Caki2 (cell line): ENCODE measurements at places on chromosomes 6 and 20.
A peak's percentile ranks its signal among the peaks of the same experiment; 100 is the strongest.

DNA sequence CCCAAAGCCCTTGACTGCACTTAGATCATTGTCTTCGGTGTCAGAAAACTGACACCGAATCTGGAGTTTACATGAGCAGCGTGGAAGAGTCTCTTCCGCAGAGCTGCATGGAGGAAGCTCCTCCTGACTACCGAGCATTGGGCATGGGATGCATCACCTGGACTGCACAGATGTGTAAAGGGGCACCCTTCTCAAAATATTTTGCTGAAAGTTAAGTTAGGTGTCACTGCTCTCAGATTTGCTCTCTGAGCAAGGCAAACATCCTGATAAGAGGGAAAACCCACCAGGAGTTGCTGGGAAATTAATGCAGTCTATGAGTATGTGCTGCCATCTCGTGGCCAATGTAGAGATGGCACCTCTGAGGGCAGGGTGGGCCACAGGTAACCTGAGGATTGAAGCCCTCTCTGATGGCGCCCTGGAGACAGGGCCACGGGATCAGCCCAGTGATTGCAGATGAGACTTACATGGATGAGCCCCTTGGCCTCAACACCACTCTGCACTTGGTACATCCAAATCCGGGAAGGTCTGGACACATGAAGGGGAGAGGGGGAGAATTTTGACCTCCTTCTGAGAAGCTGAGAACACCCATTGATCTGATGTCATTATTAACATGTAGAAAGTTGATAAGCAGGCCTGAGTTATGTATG, 129.9 kb downstream of the LPA start:
- peak; percentile 44 for DNase-seq

- DNase-seq: no peak
Measured at GRCh38 chr6:170162011-170162774, 128.7 kb downstream of the DLL1 start.

GRCh38 chr6:125117818-125118217, 35.8 kb upstream of the TPD52L1 start:
- peak; percentile 59 for DNase-seq

DNA sequence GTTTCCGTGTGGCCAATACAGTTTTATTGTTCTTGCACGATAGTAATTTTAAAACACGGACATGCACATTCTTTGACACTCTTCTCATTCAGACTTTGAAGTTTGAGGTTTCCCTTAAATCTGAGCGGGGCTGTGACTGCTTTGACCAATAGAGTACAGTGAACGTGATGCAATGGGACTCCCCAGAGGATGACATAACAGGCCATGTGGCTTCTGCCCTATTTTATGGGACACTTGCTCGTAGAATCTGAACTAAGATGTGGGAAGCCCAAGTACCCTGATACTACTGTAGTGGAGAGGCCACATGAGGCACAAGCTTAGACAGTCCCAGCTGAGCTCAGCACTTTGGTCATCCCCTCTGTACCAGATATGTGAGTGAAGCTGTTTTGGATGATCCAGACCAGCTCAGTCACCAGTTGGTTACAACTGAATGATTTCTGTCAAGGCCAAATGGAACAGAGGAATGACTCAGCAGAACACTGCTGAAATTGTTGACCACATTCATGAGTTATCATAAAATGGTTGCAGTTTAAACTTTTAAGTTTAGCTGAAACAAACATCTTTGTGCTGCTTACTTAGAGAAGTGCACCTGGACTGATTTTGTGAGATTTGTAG, 279.4 kb downstream of the RFPL4B start:
- DNase-seq: peak; percentile 70

- DNase-seq: no peak
Measured at GRCh38 chr20:2751347-2751877, 49.0 kb downstream of the CPXM1 start.

- no peak for DNase-seq
Measured at GRCh38 chr20:58268936-58269619, 40.4 kb upstream of the RAB22A start.

DNA sequence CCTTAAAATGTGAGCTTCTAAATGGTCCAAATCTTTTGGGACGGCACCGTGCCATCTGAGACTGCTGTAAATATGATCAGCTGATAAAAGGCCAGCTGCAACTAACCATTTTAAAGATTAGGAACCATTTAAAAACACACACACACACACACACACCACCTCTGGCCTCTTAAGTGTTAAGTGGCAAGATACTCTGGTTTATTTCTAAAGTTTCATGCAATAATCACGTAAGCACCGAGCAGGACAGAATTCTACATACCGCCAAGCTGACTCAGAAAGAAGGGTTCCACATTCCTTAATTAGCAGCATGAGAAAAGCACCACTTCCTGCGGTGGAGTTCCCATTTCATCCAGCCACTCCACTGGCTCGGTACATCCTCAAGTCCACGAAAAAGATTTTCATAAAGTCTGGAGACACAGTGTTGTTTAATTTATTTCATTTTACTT, 17.8 kb upstream of the ZNF217 start:
- peak; percentile 79 for DNase-seq

- DNase-seq: no peak
Measured at GRCh38 chr20:24066076-24066700, 77.6 kb upstream of the GGTLC1 start.

GRCh38 chr6:133964052-133964451, 11.0 kb downstream of the TBPL1 start:
- no peak for DNase-seq

DNA sequence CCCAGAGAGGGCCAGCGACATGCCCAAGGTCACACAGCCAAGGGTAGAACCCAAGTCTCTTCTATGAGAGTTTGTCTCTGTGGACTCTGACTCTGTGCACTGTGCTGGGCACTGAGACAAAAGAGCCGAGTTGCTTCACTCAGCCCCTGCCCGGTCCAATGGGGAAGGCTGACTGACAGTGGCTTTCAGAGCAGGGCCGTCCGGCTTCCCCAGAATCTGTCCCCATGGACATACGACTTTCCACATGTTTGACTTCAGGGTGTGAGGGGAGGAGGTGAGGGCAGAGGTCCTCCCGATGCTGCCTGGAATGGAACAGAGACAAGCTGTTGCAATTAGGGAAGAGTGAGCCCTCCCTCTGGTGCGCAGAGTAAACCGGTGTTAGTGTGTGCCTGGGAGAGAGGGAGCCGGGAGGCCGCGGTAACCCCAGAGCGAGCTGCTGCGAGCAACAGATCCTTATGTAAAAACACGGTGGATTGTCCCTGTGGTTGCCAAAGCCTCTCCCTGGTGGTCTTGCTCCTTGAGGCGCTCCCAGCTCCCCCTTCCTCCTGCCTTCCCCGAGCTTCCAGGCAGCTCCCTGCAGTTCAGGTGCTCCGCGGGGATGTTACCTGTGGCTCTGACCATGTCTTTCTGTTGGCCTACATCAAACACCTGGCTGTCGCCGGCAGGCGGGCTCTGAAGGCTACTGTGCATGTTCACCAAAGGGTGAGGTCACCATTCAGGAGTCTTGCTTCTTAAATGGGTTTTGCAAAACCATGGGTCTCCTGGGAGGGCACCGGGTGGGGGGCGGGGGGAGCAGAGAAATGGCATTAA, 672 bp downstream of the SIRPA start:
- DNase-seq: no peak

GRCh38 chr20:301886-302848, 4.8 kb downstream of the ZCCHC3 start:
- no peak for DNase-seq

GRCh38 chr20:29298759-29299613, 1958.5 kb upstream of the DEFB115 start:
- DNase-seq: no peak
